Effector memory CD4-positive, alpha-beta T cell (primary cell): ENCODE measurements at places on chromosomes 1 and 21.

- DNase-seq, result no peak
Measured at GRCh38 chr1:10070206-10070605, 37.4 kb downstream of the UBE4B start.

GRCh38 chr1:155057788-155058211 lies 5.7 kb upstream of the EFNA4 start:
- no peak for DNase-seq

DNA sequence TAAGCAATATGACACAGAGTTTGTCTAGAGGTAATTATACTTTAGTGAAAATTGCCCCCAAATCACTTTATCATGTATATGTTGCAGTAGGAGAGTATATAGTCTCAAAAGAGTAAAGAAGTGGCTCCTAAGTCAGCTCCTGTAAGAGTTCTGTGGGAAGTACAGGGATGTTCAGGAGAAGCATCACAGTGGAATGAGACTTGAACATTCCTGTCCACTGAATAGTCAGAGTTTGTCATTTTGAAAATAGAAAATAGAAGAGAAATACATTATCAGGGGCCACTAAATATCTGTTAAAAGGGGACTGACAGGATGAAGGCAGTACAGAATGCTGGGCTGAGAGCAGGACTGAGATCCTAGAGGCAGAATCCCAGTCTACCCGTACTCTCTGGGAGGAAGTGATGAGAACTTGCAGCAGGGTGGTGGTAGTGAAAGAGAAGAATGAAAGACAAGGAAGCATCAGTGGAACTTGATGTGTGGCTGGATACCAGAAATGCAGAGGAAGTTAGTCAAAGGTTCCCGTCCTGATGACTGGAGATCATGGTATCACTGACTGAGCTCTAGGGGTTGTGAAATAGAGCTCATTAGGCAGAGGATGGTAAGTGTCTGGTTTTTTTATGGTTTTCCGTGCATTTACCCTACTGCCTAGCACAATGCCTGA lies 153.4 kb downstream of the FMN2 start:
- no peak for DNase-seq

GRCh38 chr1:32494711-32495337 lies 30.0 kb downstream of the ZBTB8B start:
- DNase-seq, result no peak

DNA sequence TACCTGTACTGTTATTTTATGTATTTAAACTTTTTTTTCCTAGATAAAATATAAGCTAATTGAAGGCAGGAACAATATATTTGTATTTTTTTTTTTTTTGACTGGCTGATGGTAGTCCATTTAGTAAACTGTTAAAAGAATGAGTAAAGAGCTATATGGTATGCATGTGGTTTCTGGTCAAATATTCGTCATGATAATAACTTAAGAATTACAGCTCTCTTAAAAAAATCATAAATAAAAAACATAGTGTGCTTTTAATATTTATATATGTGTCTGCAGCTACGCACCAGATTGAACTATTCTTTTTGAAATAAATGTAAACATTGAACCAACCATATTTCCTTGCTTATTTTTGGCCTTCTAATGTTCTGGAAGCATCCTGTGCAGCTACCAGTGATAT lies 272.3 kb upstream of the C1orf105 start:
- DNase-seq, result no peak

DNA sequence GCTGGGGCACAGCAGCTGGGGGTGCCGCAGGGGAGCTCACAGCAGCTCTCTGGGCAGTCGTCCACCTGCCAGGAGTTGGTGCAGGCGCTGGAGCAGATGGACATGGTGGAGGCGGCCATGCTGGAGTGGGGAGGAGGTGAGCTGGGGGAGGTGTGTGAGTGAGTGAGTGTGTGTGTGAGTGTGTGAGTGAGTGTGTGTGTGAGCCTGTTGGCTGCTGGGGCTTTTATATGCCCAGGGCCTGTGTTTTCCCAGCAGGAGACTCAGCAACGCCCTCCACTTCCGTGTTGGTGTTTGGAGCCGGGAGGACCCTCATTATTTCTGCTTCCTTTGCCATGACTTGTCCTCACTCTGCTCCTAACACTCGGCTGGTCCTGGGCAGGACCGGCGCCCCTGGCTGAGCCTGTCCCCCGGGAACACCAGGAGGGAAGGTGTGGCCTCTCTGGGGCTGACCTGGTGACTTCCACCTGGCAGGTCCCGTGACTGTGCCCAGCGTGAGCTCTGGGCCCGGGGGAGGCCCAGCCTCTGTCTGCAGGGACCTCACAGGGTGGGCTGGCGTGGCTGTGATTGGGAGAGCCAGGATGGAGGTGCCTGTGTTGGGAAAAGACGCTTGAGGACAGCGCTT lies at the start of gene KRTAP10-2:
TSS of gene KRTAP10-2 (minus strand) at position 166 of the 622 bp plus-strand sequence. CDS start at position 119, 47 bp downstream.
- DNase-seq, result no peak

DNA sequence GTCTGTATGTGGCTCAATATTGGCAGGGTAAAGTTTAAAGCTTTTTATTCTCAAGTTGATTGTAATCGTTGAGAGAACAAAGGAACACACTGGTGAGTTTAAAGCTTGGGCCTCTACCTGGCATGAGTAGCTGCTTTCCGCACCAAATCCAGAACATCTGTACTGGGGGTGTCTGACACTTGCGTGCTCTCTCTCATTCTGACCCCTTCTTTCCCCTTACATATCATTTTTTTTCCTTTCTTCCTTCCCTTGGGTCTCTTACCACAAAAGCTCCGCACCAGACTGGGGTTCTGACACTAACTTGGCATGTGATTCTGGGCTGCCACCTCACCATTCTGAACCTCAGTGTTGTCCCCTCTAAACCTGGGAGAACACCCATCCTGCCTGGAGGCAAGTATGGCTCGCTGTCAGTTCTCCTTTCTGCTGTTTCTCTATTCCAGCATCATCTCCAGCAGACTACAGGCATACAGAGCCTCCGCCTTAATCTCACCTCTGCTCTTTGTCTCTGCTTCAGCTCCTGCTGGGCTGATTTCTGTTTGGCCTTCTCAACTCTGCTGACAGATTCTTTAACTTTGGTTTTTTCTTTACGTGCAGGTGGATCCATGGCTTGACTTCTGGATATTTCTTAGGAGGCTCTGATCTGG lies 859 bp upstream of the ERMAP start:
- DNase-seq, result no peak

GRCh38 chr1:25794325-25794724 lies 5.7 kb upstream of the SELENON start:
- no peak for DNase-seq

GRCh38 chr1:43004587-43005459 lies 46.2 kb upstream of the SLC2A1 start:
- DNase-seq, result no peak

DNA sequence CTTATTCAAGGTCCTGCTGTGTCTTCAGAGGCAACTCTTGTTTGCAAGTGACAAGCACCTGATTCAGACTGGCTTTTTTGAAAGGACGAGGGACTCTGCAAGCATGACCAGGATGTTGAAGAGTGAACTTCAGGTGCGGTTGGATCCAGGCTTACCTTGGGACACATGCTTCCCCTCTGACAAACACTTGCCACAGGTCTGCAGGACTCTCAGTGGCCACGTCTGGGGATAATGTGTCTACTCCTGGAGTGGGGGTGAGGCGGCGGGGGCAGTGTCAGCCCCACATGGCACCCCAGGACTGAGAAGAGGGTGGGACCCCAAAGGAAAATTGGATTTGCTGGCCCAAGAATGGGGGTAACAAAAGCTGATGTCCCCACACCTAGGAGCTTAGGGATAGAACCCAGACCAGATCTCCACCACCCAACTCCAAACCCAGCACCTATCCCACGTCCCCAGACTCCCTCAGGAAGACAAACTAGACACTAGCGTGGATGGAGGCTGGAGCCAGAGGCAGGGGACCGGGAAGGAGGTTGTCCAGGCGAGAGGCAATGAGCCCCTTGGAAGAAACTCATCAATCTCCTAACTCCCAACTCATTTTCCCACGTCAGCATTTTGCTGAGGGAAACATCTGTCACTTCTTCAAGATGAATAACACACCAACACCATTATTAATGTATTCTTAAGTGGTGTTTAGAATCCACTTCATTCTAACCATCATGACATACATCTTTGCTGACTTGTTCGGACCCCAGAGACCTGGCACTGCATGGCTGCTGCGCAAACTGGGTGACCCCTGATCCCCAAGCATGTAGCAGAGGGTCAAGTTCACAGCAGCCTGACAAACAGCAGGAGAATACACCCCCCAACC lies 32.0 kb upstream of the LAPTM5 start:
- no peak for DNase-seq

- DNase-seq, result no peak
Measured at GRCh38 chr21:31446226-31446855, 102.3 kb upstream of the TIAM1 start.

- no peak for DNase-seq
Measured at GRCh38 chr1:183578856-183579255, 11.4 kb downstream of the NCF2 start.

- no peak for DNase-seq
Measured at GRCh38 chr21:32083197-32083596, 195.7 kb downstream of the MIS18A start.

- no peak for DNase-seq
Measured at GRCh38 chr21:46431448-46431847, 27.2 kb upstream of the DIP2A start.

DNA sequence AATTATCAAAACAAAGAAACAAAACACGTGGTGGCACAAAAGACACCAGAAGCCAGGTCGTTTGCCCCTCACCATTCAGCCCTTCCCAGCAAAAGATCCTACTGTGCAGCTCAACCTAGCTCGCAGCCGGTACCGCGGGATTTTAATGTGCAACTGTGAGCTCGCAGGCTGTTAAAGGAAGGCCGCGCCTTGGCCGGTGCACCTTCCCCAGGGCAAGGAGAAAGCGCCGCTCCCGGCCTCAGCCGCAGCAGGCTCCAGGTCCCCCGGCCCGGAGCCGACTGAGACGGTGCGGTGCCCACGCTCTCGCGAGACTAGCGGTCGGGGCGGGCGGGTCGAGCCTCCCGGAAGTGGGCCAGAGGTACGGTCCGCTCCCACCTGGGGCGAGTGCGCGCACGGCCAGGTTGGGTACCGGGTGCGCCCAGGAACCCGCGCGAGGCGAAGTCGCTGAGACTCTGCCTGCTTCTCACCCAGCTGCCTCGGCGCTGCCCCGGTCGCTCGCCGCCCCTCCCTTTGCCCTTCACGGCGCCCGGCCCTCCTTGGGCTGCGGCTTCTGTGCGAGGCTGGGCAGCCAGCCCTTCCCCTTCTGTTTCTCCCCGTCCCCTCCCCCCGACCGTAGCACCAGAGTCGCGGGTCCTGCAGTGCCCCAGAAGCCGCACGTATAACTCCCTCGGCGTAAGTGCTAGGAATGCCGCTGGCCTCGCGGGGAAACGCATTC lies at the start of gene AGL:
TSS of gene AGL (plus strand) at position 618 of the 715 bp plus-strand sequence. CDS start 682 bp downstream, outside the sequence.
- DNase-seq, result peak; percentile 78

DNA sequence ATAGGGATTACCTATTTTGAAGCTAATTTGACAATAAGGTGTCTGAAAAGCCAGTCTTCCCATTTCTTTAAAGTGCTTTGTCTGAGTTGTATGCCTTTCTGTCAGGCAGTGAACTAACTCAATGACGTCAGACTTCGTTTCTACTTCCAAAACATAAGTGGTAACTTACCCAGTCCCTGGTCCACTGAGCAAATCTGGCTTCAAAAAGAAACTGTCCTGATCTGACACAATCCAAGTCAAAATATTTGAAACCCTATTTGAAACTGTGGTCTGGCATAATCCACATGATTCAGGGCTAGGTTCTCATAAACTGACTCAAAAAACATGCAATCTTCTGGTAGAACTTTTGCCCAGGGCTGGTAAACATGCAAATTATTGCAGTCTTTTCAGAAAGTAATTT lies 34.0 kb downstream of the DIRAS3 start:
- no peak for DNase-seq

GRCh38 chr1:147171399-147172167 lies 687 bp downstream of the PRKAB2 start:
- DNase-seq, result no peak

GRCh38 chr1:2187619-2188018 lies 7.0 kb downstream of the FAAP20 start:
- no peak for DNase-seq

DNA sequence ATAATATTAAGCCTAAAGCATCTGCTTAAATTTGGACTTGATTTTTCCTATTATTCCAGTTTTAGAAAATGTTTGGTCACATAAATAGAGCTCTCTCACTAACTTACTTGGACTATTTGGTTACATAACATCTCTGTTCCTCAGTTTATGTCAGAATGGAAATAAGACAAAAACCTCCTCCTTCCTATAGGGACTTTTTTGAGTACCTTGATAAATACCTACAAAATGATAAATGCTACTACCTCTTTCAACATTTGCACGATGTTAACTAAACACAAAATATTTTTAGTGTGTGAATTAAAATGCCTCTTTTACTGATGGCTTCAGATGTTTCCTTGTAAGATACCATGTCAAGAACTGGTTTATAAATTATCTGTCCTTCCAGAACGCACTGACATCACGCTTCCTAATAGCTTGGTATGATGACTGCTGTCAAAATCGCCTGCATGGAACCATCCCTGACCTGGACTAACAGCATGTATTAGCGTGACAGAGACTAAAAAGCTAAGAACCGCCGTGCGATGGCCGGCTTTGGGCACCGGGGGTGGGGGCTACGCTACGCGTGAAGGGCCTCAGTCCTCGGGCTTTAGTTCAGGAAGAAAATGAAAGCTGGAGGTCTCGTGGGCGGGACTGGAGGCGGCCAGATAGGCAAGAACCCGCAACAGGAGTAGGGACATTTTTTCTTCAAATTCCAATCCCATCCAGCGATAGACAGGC lies 133.2 kb upstream of the BARHL2 start:
- no peak for DNase-seq

- no peak for DNase-seq
Measured at GRCh38 chr1:19597496-19598309, 46.4 kb upstream of the NBL1 start.

- no peak for DNase-seq
Measured at GRCh38 chr1:56326056-56326455, 253.3 kb downstream of the PLPP3 start.

GRCh38 chr1:205538235-205538840 lies 33.9 kb downstream of the CDK18 start:
- no peak for DNase-seq

DNA sequence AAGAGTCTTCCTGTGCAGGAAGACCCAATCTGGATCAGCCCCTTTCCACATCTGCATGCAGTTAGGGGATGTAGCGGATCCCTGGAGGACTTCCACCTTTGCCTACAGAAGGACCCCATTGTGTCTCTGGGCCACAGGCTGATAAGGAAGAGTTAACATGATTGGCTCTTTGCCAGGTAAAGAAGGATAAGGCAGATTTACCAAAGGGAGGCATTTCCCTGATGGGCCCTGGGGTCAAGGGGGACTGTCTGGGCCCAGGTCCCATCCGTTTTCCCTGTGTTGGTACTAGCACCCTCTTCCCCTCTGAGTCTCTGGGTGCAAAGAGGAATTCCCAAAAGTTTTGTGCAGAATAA lies 29.1 kb downstream of the SLC26A9 start:
- DNase-seq, result no peak

- DNase-seq, result no peak
Measured at GRCh38 chr21:34793471-34793870, 124.7 kb downstream of the CLIC6 start.

GRCh38 chr1:177945943-177946650 lies 23.8 kb downstream of the SEC16B start:
- DNase-seq, result no peak

GRCh38 chr1:6521536-6521935 lies 30.1 kb upstream of the PLEKHG5 start:
- DNase-seq, result no peak

GRCh38 chr1:16205891-16206546 lies 6.4 kb downstream of the ARHGEF19 start:
- no peak for DNase-seq
